ENCODE measurements at places on chromosomes 6 and 20.

DNA sequence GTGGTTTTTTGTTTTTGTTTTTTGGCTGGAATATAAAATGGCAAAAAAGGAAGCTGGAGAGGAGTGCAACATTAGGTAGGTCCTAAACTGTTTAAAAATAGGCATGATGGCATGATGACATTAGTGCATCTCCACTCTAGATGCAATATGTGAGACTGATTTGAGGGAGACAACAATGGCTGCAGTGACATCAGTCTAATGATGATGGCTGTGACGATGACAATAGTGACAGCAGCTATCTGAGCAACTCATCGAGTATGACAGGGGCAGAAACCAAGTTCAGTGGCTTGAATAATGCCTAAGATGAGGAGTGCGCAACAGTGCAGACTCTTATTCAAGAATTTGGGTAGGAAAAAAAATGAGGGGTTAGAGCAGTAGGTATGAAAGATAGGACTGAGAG, 82.0 kb downstream of the HS3ST5 start:
- no peak for DNase-seq

GRCh38 chr6:55812509-55812908, 62.9 kb downstream of the BMP5 start:
- no peak for DNase-seq

DNA sequence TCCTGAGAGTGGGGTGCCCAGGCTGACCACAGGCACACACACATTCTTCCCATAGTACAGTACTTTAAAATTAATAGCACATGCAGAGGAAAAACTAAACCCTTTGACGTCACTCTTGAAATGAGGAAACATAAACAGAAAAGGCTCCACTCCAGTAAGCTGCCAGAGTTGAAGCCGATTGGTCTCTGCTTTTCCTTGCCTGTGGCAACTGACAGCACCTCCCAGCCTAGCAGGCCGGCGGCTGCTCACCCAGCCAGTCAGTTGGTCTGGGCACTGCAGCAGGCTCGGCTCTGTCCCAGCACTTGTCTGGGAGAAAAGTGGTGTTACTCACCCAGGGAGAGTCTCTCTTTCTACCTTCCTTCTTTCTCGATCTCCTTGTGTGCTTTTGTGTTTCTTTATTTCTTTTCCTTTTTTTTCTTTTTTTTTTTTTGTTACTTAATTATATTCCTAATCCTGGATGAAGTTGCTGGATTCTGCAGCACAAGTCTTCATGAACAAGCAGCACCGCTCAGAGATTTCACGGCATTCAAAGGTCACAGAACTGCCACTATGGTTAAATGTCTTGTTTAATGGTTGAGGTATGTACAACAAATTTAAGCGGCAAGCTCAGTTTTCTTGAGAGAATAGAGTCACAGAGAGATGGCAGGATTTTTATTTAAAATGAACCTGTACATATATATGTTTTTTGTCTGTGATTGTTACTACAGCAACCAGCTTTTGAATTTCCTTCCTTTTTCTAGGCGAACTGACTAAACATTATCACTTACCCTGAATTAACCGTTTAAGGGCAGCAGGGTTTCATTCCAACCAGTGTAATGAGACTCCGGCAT, at the start of gene PDE7B:
Gene PDE7B, plus strand, starts transcription at position 260 of the 830 bp plus-strand sequence.
- peak; percentile 4 for DNase-seq

DNA sequence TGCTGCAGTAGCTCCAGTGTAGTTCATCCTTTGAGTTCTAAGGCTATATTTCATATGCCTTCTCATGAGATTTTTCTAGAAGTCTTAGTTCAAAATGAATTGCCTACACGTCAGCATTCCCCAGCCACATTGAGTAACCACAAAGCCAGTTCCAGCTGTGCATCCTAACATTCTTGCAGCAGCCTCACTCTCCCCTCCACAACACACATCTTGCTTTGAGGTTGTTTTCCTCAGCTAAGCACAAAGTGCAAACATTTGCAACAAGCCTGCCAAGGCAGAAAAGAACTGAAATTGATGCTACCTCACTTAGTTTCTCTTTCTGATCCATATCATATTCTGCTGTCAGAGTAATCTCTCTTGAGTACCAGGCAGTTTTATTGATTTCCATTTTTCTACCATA, 160.7 kb upstream of the KCNQ5 start:
- DNase-seq = no peak

GRCh38 chr6:20183706-20184105, 28.6 kb downstream of the MBOAT1 start:
- no peak for DNase-seq

GRCh38 chr6:33786736-33787135, 2.2 kb downstream of the LEMD2 start:
- no peak for DNase-seq
